ENCODE measurements at places on chromosomes 1 and 21.

- no peak for DNase-seq
Measured at GRCh38 chr1:246008363-246008831, 498.7 kb downstream of the SMYD3 start.

DNA sequence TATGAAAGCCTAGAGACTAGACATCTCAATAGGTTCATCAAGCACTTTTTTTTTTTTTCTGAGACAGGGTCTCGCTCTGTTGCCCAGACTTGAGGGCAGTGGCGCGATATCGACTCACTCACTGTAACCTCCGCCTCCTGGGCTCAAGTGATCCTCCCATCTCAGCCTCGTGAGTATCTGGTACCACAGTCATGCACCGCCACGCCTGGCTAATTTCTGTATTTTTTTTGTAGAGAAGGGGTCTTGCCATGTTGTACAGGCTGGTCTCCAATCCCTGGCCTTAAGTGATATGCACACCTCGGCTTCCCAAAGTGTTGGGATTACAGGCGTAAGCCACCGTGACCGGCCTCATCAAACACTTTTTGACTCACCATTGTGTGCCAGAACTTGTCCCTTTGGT is 613 bp upstream of the GPATCH4 start:
- no peak for DNase-seq

- no peak for DNase-seq
Measured at GRCh38 chr1:17458794-17459193, 19.3 kb upstream of the RCC2 start.

GRCh38 chr21:29418813-29419212 is 120.1 kb downstream of the BACH1 start:
- DNase-seq: no peak

DNA sequence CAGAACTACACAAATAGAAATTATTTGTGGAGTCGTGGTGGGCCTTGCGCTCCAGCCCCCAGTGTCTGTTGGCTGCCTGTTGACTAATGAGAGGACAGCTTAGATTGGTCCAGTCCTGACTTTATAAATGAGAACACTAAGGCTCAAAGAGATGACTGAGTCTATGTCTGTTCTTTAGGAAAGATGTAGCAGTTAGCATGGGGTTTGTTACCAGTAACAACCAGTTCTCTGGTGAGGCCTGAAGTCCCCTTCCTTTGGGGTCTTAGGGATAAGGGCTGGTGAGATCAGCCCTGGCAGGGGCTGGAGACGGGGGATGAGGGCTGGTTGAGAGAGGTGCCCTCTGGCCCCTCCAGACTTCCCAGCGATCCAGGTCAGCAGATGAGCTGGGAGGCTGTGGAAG is 9.1 kb downstream of the TOR3A start:
- DNase-seq: no peak

GRCh38 chr1:97660431-97661105 is 260.3 kb downstream of the DPYD start:
- DNase-seq: no peak

- no peak for DNase-seq
Measured at GRCh38 chr1:74686928-74687327, 13.3 kb upstream of the ERICH3 start.

DNA sequence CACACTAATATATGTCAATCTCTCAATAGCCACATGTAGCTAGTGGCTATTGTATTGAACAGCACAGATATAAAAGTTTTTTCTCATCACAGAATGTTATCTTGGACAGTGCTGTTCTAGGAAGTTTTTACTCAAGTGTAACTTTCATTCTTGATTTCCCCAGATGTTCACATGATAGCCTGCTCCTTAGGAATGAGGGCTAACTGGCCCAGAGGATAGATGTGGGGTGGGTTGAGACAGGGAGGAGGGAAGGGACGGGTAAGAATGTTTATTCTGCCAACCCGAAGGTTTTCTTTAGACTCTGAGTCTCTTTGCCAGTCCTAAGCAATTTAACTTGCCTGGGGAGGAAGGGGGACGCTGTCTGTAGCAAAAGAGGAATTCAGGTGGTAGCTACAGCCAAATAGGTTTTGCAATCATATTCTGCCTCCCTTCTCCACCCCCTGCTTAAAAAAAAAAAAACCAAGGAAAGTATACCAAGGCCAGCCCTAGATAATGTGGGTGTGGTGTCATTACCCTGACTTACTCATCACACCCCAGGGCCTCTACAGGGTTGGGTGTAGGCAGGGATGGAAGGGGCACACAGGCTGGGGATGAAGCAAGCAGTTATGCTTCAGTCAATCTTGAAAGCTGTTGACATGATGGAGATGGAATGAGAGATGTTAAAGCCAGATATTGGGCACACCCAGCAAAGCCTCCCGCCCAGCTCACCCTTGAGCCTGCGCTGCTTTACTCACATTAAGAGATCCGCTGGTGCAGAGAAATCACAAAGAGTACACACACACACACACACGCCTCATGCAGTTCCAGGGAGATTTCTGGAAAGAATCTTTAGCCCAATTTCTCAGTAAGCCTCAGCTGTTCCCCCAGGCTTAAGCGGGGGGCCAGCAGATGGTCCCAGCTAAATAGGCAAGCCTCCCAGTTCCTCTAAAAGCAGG is 59.9 kb downstream of the PLXNA2 start:
- DNase-seq: no peak

DNA sequence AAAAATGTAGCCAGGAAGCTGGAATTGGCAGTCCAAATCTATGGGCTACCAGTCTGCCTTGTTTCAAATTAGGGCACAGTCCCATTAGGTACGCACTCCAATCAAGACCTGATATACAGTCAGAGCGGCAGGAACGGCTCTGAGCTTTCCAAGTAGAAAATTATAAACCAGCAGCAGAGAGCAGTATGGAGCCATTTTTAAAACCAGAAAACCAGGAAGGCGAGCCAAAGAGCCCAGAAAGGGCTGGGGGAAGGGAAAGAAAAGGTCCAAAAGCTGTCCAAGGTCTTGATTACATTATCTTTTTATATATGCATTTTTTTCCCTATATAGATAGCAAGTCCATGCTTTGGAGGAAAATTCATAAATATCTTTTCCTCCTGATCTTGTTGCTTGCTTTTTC is 719.0 kb downstream of the RWDD3 start:
- no peak for DNase-seq

- DNase-seq: no peak
Measured at GRCh38 chr1:20109223-20109856, 10.0 kb downstream of the PLA2G2D start.

- DNase-seq: no peak
Measured at GRCh38 chr1:32404946-32405345, 10.7 kb upstream of the BSDC1 start.

GRCh38 chr1:243364330-243364729 is 108.5 kb downstream of the SDCCAG8 start:
- no peak for DNase-seq

GRCh38 chr1:177585302-177586220 is 384.3 kb downstream of the SEC16B start:
- DNase-seq: no peak
